NCI-H1092 (cell line): ENCODE measurements at places on chromosomes 2 and 18.

- no peak for DNase-seq
Observed at GRCh38 chr2:209411718-209412117, 12.1 kb upstream of the MAP2 start.

- no peak for DNase-seq
Observed at GRCh38 chr2:138185827-138186226, 221.6 kb downstream of the HNMT start.

DNA sequence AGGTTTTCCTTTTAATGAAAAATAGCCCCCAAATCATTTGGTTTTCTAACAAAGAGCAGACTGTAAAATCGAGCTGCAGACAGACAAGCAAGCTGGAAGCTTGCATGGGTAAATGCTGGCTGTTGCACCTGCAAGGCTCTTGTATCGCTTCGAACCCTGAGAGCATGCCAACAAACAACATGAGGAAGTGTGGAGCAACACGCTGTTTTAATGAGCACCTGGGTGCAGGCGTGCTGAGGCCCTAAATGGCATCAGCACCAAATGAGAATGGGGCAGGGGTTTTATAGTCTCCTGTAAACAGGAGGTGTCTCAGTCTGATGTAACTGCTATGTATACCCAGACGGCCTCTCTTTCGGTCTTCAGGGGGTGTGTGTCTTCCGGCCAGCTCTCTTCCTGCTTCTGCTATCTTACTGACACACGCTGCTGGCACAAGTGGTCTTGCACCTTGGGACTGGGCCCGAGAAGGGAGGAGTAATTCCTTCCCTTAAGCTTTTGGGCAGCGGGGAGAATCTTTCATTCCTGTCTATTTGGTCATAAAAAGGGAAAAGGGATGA, 31.9 kb upstream of the CDH2 start:
- DNase-seq = no peak

DNA sequence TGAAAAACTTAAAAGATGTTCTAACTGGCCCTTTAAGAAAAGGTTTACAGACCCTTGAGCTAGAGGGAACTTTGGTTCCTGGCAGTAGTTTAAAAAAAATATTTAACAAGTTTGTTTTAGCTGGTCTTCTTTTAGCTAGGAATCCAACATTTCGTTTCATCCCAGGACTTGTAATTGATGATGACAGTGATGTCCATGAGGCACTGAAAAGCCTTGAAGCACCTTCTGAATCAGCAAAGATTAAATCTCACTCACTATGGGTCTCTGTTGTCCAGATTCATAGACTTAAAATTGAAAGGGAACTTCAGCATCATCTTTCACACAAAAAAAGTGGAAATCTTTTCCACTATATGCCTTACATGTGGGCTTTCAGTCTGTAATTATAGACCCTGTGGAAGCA, 102.9 kb upstream of the ETAA1 start:
- no peak for DNase-seq

- no peak for DNase-seq
Observed at GRCh38 chr18:35062408-35062807, 21.2 kb downstream of the MAPRE2 start.
